ENCODE measurements at places on chromosomes 16 and 17.

DNA sequence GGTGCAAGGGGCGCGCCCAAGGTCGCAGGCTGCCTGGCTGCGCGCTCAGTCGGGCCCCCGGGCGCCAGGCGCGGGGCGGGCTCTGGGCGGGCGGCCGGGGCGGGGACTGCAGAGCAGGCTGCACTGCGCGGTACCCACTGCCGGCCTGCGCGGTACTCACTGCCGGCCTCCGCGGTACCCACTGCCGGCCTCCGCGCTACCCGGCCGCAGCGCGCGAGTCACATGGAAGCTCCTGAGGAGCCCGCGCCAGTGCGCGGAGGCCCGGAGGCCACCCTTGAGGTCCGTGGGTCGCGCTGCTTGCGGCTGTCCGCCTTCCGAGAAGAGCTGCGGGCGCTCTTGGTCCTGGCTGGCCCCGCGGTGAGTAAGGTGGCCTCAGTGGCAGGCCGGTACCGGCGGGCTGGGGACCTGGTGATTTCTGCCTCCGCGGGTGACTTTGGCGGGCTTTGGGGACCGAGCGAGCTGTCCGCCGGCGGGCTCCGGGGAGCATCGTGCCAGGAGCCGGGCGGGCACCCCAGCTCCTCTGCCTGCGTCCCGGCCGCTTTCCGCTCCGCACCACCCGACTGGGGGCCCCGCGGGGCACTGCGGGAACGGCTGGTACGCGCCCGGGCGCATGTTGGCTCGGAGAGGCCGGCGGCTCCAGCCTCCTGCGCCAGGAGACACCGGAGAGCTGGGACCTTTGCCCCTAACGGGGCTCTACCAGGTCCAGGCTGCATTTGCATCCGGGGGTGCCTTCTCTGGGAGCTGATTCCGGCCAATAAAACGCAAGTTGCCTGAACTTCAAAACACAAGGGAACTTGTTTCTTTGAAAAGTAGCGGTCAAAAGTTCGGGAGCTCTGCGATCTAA, at the start of gene SLC47A1:
Gene SLC47A1 (plus strand): TSS at position 137 of the 844 bp plus-strand sequence. CDS start 86 bp downstream, at position 223.
- no peak for DNase-seq

DNA sequence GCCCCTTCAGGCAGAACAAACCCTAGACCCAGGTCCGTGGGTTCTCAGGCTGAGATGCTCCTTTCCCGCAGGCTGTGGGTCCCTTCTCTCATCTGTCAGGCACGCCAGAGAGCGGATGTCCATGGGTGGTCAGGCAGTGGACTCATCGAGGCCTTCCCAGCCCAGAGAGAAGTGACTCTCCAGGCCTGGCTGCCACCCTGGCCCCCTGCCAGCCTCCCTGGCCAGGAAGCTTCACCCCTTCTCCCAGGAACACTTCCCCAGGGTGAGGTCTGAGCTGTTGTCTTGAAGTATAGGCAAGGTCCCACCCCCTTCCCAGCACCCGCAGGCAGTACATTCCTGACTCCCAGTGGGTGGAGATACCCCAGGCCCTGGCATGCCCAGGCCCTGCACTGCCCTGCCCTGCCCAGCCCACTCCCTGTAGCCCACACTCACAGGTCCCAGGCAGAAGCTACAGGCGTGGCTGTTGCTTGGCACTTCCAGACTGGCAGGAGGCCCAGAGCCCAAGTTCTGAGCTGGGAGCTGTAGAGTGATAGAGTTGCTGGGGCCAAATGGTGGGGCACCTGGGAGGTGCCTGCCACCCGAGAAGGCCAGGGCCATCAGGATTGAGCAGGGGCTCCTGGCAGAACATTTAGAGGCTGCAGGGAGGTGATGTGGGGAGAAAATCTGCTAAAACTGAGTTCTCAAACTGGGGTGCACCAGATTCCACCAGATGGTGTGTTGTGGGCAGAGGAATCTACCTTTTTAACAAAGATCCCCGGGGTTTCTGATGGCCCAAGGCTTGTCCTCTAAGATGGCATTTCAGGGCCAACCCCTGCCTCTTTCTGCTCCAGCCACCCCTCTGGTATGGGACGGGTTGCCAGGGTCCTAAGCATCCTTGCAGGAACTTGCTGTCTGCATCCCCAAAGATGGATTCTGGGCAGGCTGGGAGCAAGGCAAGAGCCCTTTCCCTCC, 6.7 kb downstream of the ITGA3 start:
- no peak for DNase-seq

GRCh38 chr17:32103476-32104113, 38.7 kb upstream of the RHOT1 start:
- DNase-seq: no peak

GRCh38 chr16:77963185-77964044, 58.9 kb upstream of the CLEC3A start:
- no peak for DNase-seq

DNA sequence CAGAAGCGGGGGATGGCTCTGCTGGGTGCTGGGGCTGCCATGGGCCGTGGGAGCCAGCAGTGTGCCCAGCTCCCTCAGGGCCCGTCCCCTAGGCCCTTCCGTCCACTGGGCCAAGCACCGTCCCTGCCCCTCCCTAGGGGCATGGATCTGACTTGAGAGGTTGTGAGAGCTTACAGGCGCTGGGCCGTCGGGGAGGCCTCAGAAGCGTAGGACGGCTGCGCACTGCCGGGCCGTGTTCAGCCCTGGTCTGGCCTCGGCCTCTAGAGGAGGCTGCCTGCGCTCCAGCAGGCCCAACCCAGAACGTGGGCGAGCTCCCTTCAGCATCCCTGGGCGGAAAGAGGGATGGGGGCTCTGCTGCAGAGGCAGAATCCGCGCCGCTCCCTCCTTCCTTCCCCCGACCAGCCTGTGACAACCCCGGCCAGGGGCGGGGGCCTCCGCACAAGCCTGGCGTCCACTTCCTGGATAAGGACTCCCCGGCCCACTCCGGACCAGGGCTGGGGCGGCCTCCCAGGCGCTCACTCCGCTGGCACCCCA, 685 bp upstream of the MPG start:
- no peak for DNase-seq

DNA sequence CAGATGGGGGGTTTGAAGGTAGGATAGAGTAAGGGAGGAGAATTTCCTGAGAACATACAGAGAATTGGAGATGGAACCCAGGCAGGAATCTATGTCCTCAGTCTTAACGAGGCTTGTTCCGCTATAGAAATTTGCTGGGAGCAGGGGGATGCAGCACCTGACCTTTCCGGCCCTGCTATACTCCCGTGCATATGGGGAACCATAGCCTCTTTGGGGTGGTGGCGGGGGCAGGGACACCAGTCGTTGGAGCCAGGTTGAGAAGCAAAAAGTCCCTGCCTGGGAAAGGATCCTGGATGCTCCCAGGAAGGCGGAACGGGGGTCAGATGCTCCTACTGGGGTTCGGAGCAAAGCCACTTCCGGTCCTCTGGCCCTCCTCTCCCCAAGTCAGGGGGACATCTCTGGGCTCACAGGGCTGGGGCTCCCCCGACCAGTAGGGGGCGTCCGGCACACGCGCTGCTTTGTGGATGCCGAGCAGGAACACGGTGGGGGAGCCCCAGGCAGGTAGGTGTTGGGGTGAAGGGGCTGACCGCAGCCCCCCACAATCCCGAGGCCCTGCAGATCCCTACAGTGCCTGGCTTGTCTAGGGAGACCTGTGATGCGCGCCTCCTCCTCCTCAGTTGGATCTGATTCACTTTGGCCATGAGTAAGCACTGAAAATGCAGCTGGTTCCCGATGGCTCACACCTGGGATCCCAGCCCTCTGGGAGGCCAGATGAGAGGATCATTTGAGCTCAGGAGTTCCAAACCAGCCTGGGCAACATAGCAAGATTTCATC, 15.5 kb upstream of the TFAP4 start:
- DNase-seq: peak; percentile 53

DNA sequence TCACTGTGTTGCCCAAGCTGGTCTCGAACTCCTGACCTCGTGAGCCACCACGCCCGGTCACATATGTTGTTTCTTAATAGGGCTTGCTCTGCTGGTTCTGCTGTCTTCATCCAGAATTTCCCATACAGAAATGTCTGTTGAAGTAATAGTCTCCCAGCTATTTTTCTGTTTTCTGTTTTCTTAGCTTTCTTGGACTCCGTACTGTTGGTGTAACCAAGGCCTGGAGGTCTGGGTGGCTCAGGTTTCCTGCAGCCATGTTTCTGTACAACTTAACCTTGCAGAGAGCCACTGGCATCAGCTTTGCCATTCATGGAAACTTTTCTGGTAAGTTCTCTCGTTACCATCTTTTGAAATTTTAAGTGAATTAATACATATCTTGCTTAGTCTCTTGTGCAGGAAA, 2.8 kb downstream of the SF3B3 start:
- no peak for DNase-seq

DNA sequence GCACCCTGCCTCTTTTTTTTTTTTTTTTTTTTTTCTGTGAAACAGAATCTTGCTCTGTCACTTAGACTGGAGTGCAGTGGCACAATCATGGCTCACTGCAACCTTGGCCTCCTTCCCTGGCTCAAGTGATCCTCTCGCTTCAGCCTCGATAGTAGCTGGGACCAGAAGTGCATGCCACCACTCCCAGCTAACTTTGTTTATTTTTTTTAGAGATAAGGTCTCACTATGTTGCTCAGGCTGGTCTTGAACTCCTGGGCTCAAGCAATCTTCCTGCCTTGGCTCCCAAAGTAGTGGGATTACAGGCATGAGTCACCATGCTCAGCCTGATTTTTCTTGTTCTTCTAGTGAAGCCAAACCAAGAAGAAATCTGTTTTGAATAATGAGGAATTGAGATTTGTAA, 25.0 kb downstream of the CDK12 start:
- DNase-seq: no peak

GRCh38 chr17:76265624-76266243, 586 bp downstream of the UBALD2 start:
- no peak for DNase-seq

GRCh38 chr16:56933828-56934598, 2.1 kb downstream of the HERPUD1 start:
- no peak for DNase-seq

- no peak for DNase-seq
These were observed 7.5 kb upstream of the CDH5 start for GRCh38 chr16:66359012-66359411.

DNA sequence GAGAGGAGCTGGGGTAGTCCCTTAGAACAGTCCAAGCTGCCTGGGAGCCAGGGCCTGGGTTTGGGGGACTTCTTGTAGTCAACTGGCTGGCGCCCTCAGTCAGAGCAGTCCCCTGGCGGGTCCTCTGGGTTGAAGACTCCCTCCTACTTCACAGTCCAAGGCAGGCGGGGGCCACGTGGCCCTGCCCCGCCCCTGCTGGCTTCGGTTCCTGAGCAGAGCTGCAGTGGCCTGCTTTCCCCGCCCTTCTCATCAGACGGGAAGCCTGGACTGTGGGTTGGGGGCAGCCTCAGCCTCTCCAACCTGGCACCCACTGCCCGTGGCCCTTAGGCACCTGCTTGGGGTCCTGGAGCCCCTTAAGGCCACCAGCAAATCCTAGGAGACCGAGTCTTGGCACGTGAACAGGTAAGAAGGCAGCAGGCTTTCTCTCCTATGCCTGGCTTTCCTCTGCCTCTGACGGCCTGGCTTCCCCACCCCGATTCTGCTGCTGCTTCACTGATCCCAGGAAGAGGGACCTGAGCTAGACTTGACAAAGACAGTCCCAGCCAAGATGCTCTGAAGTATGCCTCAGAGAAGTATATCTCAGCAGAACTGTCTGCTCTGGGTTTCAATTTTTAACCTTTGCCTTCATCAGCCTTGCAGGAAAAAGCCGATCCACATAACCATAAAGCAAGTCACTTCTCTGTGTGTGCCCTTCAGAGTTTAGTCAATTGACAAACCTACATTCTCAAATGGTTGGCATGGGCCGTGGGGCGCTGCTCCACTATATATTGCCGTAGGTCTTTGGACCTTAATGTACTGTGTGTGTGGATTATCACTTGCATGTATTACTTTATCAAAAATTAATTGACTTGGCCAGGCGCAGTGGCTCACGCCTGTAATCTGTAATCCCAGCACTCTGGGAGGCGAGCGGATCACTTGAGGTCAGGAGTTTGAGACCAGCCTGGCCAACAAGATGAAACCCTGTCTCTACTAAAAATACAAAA, 56.3 kb downstream of the SF3B3 start:
- no peak for DNase-seq

- DNase-seq: no peak
These were observed 23.9 kb upstream of the LRRC75A start for GRCh38 chr17:16515933-16516332.

DNA sequence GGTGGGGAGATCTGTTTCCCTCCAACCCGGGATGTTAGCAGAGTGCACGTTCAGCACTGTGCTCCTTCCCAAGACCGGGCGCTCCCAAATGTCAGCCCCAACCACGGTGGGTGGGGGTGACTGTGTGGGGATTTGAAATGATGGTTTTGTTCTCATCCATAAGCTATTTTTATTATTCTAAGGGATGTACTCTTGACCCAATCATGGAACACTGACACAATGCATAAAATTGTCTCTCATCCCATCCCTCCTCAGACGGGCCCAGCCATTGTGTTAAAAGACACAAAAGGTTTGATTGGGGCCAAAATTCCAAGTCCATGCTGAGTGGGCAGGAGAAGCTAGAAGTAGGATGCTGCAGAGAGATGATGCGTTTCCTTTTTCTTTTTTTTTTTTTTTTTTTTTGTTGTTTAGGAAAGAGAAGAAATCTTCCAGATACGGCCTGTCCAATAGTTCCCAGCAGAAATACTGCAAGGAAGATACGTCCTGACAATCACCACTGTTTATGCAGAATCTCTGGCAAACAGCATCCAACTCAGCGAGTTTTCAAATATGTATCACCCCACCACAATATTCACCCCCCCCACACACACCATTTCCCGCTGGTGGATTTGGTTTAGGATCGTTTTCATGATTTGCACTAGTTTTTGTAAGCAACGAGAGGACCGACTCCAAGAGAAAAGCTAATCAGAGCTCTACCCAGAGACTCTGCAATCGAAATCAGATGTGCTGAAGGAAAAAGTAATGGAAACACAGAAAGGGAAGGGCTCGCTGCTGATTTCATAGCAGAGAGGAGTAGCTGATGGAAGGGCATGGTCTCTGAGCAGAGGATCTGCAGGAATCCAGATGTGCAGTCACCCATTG, 163.5 kb upstream of the DYNLRB2 start:
- no peak for DNase-seq

GRCh38 chr17:78797213-78797612, 15.1 kb upstream of the CYTH1 start:
- no peak for DNase-seq

- no peak for DNase-seq
These were observed 2.5 kb downstream of the PSME3 start for GRCh38 chr17:42835732-42836131.

- no peak for DNase-seq
These were observed 30.5 kb downstream of the PIK3R6 start for GRCh38 chr17:8836821-8837562.

DNA sequence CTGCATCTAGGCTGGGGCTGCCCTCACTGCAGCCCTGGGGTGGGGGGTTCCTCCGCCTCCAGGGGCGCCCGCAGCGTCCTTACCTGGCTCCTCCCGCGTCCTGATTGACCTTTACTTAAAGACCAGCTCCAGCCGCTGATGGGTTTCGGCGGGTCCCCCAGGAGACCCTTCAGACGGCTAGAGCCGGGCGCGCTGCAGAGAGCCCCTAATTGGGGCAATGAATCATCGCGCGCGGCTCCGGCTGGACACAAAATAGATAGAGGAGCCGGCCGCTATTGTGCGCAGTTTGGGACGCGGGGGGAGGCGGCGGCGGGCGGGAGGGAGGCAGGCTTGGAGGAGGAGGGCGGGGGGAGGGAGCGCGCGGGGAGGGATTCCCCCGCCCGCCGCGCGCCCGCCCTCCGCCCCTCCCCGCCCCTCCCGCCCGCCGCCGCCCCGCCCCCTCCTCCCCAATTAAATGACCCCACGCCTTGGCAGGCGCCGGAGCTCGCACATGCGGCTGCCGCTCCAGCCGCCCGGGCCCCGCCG, 56.5 kb upstream of the CIBAR2 start:
- DNase-seq: no peak
